ENCODE measurements at places on chromosomes 3 and 15.

GRCh38 chr15:88980498-88980897 is 67.3 kb upstream of the MFGE8 start:
- no peak for DNase-seq

DNA sequence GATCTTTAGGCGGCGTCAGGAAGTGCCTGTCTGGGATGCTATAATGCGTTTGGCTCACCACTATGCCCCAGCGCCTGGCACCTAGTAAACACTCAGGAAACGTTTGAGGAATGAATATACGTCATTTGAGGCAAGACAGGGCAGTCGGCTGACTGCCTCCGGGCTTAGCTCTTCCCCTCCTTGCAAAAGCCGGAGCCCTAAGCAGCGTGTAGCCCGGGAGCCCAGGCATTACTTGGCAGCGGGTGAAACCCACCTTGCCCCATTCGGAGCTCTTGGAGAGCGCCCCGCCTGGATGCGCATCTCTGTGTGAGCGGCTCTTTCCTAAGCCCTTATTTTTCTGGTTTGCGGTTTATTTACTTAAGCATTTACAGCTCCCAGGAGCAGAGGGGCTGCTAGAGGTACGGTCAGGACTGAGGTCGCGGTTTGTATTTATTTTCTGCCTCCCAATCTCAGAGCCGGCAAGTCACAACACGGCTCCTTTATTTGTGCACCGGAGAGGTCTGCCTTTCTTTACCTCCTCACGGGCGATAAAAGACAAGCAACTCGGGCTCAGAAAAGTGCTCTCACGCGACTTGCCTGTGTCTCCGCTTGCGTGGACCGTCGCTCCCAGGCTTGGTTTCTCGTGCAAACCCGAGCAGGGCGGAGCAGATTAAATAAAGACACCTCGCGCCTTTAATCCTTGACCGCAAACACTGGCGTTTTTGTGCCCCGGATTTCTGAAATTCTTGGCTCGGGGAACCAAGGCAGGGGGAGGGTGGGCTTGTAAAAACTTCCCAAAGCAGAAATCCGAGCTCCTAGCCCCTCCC is 737 bp upstream of the ITPR1 start:
- no peak for DNase-seq

GRCh38 chr3:182465301-182466185 is 327.8 kb upstream of the ATP11B start:
- DNase-seq = no peak

- no peak for DNase-seq
Observed at GRCh38 chr3:157582637-157582973, 79.4 kb upstream of the VEPH1 start.

DNA sequence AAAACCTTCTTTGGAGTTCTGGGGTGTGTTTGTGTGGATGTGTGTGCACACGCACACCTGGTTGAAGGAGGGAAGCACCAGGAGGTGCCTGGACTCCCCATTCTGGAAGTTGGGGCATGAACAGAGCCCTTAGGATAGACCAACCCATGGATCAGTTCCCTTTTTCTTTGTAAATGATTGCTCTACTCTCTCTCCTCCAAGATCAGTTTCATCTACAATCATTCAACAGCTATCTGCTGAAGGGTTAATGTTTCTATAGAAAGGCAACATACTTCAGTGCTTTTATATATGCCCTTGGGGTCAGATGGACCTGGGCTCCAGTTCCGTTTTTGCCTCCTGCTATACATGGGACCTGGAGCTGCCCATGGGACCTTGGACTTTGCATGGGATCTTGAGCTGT is 352.1 kb upstream of the CFAP20DC start:
- no peak for DNase-seq

- no peak for DNase-seq
Observed at GRCh38 chr3:124384527-124384926, 345.7 kb upstream of the UMPS start.

DNA sequence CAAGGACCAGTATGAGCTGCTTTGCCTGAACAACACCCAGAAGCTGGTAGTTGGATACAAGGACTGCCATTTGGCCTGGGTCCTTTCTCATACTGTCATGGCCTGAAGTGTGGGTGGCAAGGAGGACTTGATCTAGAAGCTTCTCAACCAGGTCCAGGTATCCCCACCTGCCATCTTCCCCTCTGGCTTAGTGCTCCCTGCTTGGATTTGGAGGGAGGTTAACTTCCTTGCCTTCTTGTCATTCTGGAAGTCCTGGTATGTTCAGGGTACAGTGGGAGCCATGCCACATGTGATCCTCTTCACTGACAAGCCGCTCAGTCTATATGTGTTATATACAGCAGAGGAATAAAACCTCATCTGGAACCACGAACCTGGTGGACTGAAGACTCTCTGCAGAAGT is 37.7 kb upstream of the TOPBP1 start:
- DNase-seq = no peak
